Adrenal gland (tissue), 19 donors: ENCODE measurements at places on chromosomes 1 and 21. TPM values are rescaled to one million over a fixed set of nuclear protein-coding genes. Genes with fewer than 3 reads are reported as not detected.

- DNase-seq = no peak
These were observed 4.9 kb upstream of the GBP1 start for GRCh38 chr1:89069951-89070350.

DNA sequence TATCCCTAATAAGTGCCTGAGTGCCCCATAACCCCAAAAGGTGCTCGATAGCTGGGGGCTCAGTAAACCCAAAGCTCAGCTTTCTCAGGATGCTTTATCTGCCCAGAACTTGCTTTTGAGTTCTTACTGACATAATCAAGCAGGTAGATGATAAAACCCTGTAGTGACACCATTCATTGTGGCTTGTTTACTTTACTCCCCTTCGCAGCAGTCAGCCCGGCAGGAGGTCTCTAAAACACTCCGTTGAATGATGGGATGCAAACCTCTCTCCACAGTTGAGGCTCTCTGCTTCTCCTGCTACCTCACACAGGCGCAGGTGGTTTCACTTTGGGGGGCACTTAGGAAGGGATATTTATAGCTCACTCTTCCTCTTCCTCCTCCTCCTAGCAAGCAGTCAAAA is 349.4 kb downstream of the HLX start:
- no peak for DNase-seq

- no peak for DNase-seq
These were observed 260.1 kb downstream of the VAV3 start for GRCh38 chr1:107704911-107705310.

GRCh38 chr1:230328342-230329015 is 97.7 kb downstream of the PGBD5 start:
- DNase-seq = no peak

GRCh38 chr1:25524568-25525360 is 18.6 kb upstream of the LDLRAP1 start:
- DNase-seq = no peak

GRCh38 chr1:117110774-117111173 is 10.8 kb downstream of the TRIM45 start:
- DNase-seq = no peak

GRCh38 chr1:232830661-232831060 is 25.4 kb downstream of the MAP10 start:
- no peak for DNase-seq

DNA sequence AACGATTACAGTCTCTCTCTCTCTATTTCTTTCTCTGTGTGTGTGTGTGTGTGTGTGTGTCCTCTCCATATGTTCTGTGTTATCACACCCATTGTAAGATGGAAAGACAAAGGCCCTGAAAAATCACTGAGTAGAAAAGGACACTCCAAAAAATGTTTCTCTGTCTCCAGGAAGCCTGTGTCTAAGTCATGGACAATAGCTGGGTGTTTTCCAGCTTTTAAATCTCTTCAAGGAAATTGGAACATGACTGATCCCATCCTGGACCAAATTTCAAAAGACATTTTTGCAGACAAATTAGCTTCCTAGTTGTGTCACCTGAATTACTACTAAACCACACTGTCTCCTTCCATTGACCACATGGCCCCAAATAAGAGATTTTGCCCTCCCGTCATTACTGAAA is 31.0 kb upstream of the LMX1A start:
- DNase-seq = no peak

DNA sequence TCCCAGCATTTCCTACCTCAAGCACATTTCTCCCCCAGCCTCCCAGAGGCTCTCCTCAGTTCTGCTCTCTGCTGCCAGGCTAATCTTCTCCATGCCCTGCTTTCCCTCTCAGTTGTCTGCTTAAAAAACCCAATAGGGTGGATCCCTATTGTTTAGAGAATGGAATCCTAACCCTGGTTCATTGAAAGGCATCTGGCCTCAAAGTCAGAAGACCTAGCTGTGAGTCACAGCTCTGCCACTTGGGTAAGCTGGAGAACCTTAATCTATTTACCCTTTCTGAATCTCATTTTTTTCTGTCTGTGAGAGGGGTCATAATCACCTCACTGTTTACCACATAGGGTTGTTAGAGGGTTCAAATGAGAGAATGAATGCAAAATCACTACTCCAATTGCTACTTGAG is 12.5 kb upstream of the MYOC start:
- DNase-seq = no peak

- no peak for DNase-seq
These were observed 2.0 kb downstream of the TSHB start for GRCh38 chr1:115031595-115031994.

- no peak for DNase-seq
These were observed 92.3 kb downstream of the MRPL37 start for GRCh38 chr1:54292002-54292911.

DNA sequence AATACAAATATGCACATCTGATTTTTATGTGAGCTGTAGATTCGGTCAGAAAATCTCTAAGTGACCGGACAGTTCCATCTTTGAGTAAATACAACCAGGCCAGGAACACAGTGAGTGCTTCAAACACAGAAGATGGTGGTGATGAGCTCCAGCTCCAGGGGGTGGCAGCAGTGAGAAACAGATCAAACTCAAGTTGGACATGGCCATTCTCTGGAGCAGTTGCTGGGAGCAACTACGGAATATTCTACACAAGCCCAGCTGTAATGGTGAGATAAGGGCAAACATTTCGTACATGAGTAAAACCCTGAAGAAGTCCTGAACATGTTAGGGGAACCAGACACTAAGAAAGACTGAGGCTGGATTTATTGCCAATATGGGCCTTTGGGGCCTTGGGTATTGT is 100.7 kb downstream of the BARHL2 start:
- DNase-seq = peak; percentile 51

DNA sequence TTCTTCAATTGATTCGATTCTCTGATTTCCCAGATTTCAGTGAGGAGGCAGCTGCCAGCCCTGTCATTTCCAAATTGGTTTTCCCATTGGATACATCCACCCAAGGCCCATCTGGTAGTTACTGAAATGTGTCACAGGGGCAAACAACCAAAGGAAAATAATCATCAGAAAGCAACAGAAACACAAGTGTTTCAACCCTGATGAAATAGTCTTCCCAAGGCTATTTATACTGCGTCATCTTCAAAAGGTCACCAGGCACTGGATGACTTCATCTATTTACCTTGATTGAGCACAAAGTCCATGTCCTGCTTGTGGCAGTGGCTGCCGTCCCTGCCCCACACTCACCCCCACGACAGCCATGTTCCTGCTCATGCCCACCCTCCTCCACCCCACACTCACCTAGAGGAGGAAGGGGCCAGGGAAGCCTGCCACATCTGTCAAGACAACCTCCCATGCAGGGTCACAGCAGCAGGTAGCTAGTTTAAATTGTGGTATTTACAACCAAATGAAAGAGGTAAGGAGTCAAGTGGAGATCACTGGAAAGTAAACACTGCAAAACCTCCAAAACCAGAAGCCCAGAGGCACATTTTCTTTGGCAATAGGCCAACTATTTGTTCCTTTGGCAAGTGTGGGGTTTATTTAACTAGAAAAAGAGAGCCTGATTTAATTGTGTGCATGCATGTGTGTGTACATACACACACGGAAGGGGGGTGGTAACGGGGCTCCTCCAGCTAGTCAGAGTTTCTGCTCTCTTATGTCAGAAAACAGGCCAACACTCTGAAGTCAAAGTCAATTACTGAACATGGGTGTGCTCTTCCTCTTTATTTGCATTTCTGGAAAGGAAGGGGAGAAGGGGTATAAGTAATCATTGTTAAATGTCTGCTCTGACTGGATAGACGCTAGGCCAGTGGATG is 49.5 kb upstream of the RAB4A start:
- no peak for DNase-seq

- DNase-seq = no peak
These were observed 56.7 kb upstream of the COL6A2 start for GRCh38 chr21:46041183-46041582.

- DNase-seq = no peak
These were observed 43.9 kb upstream of the CNN3 start for GRCh38 chr1:94970783-94971182.

GRCh38 chr1:10564063-10564462 is 89.3 kb downstream of the PEX14 start:
- no peak for DNase-seq

DNA sequence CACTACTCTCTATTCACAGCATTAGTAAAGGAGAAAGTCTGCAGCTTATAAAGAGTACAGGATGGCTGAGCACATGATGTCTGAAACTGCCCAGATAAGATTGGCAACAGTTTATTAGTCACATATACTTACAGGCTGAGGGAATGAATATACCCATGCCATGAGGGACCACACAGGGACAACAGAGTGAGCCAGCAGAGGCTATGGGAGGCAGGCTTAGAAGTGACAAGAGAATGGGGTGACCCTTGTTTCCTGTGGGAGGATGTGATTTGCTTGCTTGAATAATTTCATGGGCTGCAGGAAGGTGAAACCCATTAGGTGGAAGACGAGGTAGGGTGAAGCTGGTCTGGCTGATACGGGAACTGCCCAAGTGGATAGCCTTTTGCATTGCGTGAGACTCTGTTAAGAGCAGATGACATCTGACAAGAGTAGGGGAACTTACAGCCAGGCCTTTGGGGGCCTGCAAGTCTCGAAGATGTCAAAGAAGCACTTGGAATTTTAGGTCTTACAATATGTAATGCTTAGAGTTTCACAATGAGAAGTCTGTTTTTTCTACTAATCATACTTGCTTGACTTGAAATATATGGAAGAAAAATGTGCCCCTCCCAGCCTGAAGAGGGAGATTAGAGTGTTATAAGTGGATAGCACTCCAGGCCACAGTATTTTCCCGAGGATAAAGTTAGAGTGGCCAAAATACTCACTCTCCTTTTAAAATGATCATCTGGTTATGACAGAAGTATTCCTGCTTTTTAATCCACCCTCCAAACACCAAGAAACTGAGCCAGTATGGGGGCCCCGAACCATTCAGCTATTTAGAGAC is 34.6 kb upstream of the TNFSF4 start:
- DNase-seq = no peak

DNA sequence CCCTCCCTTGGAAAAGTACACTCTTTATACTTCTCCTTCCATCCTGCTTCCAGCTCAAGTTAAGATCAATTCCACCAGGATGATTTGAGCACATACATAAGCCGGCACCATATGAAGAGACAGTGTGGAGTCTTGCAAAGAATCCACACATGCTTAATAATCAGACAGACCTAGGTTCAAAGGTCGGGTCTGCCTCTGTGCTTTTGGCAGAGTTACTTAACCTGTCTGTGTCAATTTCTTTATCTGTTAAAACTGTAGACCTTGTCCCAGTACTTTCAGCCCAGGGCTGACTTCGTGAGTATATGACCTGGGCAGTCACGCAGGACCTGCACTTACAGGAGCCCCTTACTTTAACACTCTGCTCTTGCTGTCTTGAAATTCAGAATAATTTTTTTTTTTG is 30.2 kb upstream of the BECN2 start:
- DNase-seq = no peak

GRCh38 chr1:44625348-44625747 is 48.9 kb downstream of the TMEM53 start:
- DNase-seq = no peak

DNA sequence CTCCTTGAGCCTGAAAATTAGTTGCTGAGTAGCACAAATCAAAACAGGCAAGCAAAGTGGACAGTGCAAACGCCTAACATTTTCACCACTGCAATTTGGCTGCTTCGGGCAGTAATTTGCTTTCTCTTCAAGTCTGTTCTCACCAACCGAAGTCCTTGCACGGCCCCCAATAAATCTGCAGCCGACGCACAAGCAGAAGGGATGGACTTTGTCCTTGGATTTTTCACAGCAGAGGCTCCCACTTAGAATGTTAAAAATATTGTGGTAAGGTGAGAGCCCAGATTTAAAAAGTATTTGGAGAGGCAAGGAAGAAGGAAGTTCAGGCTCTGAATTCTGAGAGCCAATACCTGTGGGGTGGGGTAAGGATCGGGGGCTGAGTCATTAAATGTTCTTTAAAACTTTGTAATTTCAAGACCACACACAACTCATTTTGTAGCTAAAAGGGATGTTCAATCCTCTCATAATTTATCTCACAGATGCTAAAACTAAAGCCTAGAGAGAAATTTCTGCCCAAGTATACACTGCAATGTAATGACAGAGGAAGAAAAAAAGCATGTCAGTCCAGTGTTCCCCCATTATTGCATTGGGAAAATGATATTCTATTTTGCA is 6.2 kb downstream of the CD247 start:
- no peak for DNase-seq

DNA sequence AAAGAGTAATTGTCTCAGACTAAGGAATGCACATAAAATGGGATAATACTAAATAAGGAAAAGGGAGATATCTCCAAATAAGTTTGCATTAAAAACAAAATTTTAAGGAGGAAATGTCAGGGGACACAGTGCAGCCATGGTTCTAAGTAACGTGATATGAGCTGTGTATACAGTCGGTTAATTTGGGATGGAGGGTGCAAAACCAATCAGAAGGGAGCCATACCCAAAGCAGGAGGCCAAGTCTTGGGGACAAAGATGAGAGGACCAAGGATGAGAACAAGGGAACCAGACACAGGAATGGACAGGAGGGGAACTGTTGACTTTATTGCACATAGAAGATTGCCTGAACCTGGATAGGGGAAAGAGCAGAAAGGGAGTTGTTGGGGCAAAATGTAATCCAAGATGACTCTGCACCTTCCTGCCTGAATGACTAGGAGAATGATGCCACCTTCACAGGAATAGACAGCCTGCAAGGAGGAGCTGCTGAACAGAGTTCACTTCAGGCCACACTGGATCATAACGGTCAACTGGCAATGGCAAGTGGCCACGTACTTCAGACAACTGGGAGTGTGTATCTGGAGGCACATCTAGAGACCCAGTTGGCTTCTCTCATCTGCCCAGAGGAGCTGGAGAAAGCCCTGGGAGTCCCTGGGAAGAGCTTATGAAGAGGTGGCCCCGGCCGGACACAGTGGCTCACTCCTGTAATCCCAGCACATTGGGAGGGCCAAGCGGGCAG is 22.0 kb upstream of the BOLA1 start:
- no peak for DNase-seq

GRCh38 chr1:86699186-86699585 is 5.2 kb upstream of the SH3GLB1 start:
- no peak for DNase-seq

Gene MX2
- 3.1 TPM for polyA plus RNA-seq

Gene LHX8
- polyA plus RNA-seq = not detected

Gene TRAF3IP3
- polyA plus RNA-seq = 2.2 TPM

Gene RAB13
- 275 TPM for polyA plus RNA-seq

Gene DCDC2B
- polyA plus RNA-seq = not detected

Gene TAF1A
- 6.6 TPM for polyA plus RNA-seq

Gene CITED4
- 3.8 TPM for polyA plus RNA-seq

Gene RCC1
- polyA plus RNA-seq = 13.0 TPM

Gene PALMD
- 67.1 TPM for polyA plus RNA-seq

Gene NTMT2
- not detected for polyA plus RNA-seq

Gene VSIG8
- polyA plus RNA-seq = 0.20 TPM

Gene SRSF10
- 190 TPM for polyA plus RNA-seq

Gene ZYG11A
- polyA plus RNA-seq = not detected

Gene SEMA4A
- 2.4 TPM for polyA plus RNA-seq

Gene SAMD11
- 96.6 TPM for polyA plus RNA-seq

Gene NR5A2
- 0.40 TPM for polyA plus RNA-seq

Gene DMRTA2
- polyA plus RNA-seq = not detected

Gene RCSD1
- 3.3 TPM for polyA plus RNA-seq

Gene PSMA5
- polyA plus RNA-seq = 26.3 TPM

Gene FCMR
- polyA plus RNA-seq = 0.27 TPM

Gene C1orf50
- 6.9 TPM for polyA plus RNA-seq
